Ovary (tissue), 10 donors: ENCODE measurements at places on chromosomes 11 and 22.

DNA sequence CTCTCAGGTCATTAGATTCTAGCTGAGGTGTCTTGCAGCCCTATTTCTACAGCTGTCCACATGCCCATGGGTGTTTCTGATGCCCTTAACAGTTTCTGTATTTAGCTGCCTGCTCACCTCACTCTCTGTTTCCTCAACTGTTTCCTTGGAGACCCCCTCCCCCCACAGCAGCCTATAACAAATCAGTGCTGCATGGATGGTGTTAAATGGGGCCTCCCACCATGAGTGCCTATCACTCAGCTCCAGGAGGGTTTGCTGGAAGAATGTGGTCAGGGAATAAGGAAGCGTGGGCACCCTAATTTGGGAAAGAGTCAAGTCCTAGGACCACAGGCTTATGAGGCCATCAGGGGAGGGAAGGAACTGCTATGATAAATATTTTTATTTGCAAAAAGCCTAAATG lies 8.6 kb downstream of the KLHL35 start:
- H3K27ac ChIP-seq: no peak overlapping the region
- H3K27me3 ChIP-seq: no peaks in the 10 kb centered on the region
- no peaks in the 10 kb centered on the region for H3K4me1 ChIP-seq
- no peak overlapping the region for H3K4me3 ChIP-seq
- H3K36me3 ChIP-seq: no peaks in the 10 kb centered on the region

- no peaks in the 10 kb centered on the region for H3K27me3 ChIP-seq
- H3K4me3 ChIP-seq: no peak overlapping the region
- H3K27ac ChIP-seq: no peak overlapping the region
These were observed 31.5 kb upstream of the SLC22A12 start for GRCh38 chr11:64559351-64560138.

DNA sequence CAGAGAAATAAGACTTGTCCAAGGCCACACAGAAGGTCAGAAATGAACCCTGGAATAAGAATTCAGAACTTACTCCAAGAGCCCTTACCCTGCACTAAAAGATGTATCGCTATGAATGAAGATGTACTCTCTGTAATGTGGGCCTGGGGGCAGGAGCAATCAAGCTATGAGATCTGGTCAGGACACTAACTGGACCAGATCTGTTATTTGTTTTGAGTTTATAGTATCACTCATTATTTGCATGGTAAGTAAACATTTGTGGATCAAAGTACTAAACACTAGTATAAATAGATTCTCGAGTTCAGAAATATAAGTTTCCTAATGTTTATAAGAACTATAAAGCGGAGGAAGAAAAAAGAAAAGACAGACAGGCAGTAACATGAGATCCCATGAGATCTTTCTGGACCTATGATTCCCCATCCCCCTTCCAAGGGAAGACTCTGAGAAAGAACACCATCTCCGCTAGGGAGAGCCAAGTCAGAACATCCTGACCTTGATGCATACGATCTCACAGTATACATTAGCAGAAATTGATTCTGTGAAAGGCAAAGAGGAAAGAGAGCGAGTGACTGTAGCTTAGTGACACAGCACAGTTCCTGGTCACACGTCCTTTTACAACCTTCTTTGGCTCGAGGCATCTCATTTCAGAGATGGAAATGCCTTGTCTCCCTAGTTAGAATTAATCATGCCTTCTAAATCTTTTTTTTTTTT lies 71.2 kb downstream of the USP35 start:
- DNase-seq: no peak
- H3K27ac ChIP-seq: no peak overlapping the region
- H3K4me3 ChIP-seq: no peak overlapping the region
- no peaks in the 10 kb centered on the region for H3K36me3 ChIP-seq
- H3K27me3 ChIP-seq: no peaks in the 10 kb centered on the region

DNA sequence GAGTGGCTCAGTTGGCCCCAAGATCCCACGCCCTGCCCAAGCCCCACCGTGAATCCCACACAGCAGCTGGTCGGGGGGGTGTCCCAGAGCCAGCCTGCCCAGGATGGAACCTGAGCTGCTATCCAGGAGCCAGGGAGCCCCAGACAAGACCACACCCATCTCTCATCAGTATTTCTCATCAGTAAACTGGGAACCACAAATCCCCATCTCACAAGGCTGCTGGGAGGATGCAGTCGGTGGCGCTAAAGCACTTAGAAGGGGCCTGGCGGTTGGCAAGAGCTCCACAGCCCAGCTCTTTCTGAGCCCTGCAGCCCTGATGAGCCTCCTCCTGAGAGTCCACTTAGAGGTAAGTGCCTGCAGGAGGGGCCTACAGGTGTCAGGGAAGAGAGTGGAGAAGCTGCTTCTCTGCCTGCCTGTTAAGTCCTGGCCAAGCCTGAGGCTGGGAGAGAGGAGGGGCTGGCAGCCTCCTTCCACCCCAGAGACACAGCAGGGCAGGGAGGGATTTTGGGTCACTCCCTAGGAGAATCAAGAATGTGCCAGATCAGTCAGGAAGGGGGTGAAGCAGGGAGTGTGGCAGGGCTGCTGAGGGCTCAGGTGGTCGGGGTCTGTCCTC lies 6.1 kb downstream of the FADS3 start:
- no peaks in the 10 kb centered on the region for H3K36me3 ChIP-seq
- no peak overlapping the region for H3K27ac ChIP-seq
- H3K4me3 ChIP-seq: no peak overlapping the region

DNA sequence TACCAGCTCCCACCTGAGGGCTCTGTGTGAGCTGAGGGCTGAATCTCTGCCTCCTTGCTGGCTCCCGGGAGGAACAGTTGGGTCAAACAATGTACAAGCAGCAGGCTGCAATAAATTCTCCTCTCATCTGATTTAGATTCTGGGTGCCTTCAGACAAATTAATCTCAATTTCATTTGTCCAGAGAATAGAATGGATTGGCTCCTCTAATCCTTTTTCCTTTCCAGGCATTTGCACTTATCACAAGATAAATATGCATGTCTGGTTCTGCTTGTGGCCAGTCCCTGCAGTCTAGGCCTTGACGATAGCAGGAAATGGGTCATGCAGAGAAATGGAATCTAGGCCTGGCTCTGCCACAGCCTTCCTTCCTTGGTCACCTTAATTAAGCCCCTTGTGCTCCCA lies 28.7 kb downstream of the UPB1 start:
- no peak for DNase-seq
- H3K4me3 ChIP-seq: no peak overlapping the region
- H3K27ac ChIP-seq: no peak overlapping the region
- no peaks in the 10 kb centered on the region for H3K36me3 ChIP-seq
- no peaks in the 10 kb centered on the region for H3K27me3 ChIP-seq
- peaks cover 1% of the 10 kb centered on the region for H3K4me1 ChIP-seq

DNA sequence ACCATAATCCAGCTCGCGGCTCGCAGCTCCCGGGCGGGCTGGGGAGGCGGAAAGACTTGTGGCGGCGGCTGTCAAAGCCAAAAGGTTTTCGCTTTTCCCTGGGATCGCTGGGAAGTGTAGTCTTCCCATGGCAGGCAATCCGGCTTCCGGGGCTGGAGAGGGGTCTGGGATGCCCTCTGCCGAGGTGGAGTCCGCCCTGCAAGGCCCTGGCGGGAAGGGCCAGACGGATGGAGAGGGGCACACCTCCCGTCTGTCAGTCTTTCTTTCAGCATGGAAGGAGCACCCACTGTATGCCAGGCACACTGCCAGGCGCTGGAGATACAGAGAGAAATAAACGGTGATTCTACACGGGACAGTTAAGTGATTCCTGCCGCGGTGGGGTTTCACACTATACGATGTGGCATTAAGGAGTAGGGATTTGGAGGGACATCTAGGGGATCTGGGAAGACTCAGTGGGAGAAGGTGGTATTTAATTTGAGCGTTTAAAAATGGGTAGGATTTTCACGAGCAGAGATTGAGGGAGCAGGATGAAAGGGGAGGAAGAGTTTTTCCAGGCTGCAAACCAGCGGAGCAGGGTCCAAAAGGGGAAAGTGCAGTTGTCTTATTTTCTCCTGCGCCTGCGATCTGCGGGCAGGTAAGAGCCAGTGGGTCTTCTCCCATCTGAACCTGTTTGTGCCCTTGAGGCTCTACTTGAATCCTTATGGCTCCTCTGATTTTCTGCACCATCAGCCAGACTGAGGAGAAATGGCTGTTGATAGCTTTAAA lies at the start of gene BACE1:
Gene BACE1, minus strand, starts transcription at position 60 of the 765 bp plus-strand sequence. CDS start 461 bp downstream, outside the sequence.
- DNase-seq: peak; percentile 86
- peaks cover 12% of the 10 kb centered on the region for H3K4me1 ChIP-seq
- H3K27ac ChIP-seq: peak within 1 kb of the TSS; percentile 28
- H3K27me3 ChIP-seq: no peaks in the 10 kb centered on the region
- H3K36me3 ChIP-seq: no peaks in the 10 kb centered on the region

DNA sequence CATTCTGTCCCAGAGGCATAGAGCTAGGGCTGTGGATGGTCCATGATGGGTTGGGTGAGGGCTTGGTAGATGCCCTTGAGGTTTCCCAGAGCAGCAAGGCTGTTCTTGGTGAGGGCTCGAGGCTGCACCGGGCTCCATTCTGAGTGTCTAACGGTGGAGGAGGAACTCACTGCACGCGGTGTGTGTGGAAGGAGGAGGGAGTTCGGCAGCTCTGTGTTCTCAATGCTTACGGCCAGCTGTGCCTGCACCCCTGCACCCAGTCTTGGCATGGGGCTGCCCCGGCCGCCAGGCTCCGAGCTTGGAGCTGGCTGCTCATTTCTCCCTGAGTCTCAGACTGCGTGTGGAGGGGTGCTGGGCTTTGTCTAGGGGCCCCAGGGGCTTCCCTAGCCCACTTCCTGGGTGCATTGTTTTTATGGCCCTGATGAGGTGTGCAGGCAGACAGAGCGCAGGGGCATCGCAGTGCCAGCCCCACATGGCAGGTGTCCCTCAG lies 1247.1 kb downstream of the BRD1 start:
- no peaks in the 10 kb centered on the region for H3K36me3 ChIP-seq
- no peak for DNase-seq
- no peaks in the 10 kb centered on the region for H3K4me1 ChIP-seq
- no peaks in the 10 kb centered on the region for H3K27me3 ChIP-seq

DNA sequence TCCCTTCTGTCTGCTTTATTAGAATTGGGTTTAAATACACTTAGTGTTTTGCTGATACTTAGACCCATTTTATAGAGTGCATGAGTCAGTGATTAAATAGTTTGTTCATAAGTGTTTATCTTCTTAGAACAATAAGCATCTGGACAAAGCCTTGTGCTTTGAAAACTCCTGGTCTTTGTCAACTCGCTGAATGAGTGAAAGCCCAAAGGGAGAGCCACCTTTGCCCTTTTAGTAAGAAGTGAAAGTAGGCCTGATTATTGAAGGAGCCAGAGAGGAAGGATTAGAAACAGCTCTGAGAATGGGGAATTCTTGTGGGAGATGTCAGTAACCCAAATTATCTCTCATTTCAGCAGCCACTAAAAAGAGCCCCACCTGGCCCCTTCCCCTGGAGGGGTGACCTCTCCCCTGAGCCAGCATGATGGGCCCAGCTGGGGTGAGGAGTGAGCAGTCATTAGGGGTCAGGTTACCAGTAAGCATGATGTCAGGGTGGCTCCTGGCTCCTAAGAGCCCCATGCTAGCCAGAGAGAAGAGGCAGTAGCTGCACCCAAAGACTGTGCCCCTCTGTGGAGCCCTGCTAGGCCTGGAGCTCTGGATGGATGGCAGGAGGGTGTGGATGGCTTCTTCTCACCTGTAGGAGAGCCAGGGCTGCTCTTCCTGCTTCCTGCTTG lies 125.1 kb upstream of the E2F8 start:
- no peaks in the 10 kb centered on the region for H3K27me3 ChIP-seq
- H3K36me3 ChIP-seq: no peaks in the 10 kb centered on the region
- no peaks in the 10 kb centered on the region for H3K4me1 ChIP-seq
- no peak for DNase-seq
- H3K4me3 ChIP-seq: no peak overlapping the region

DNA sequence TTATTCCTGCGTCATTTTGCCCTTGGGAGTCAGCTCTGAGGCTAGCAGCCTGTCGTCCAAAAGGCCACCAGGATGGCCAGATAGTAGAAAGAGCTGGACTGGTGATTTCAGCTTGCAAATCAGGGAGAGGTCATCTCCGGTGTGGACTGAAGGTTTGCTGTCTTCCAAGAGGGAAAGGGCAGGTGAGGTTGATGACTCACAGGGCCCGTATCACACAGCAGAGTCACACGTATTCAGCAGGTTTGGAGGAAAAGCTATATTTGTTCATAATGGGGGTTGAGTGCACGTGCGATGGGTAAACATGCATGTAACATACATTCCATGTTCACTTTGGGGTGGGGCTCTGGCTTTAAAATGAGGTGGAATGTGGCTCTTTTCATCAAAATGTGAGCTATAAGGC lies 25.6 kb downstream of the MRPL21 start:
- no peaks in the 10 kb centered on the region for H3K4me1 ChIP-seq
- no peak for DNase-seq
- H3K27ac ChIP-seq: no peak overlapping the region
- H3K36me3 ChIP-seq: no peaks in the 10 kb centered on the region

- DNase-seq: no peak
- H3K4me1 ChIP-seq: peaks cover 4% of the 10 kb centered on the region
- no peaks in the 10 kb centered on the region for H3K36me3 ChIP-seq
- no peaks in the 10 kb centered on the region for H3K27me3 ChIP-seq
- no peak overlapping the region for H3K27ac ChIP-seq
These were observed 25.6 kb downstream of the TIMP3 start for GRCh38 chr22:32827049-32827602.

- H3K4me1 ChIP-seq: peaks cover 5% of the 10 kb centered on the region
- no peak for DNase-seq
- H3K36me3 ChIP-seq: no peaks in the 10 kb centered on the region
- no peak overlapping the region for H3K27ac ChIP-seq
These were observed 116.8 kb downstream of the WNT7B start for GRCh38 chr22:45860201-45860600.

- H3K4me1 ChIP-seq: peaks cover 4% of the 10 kb centered on the region
- no peaks in the 10 kb centered on the region for H3K36me3 ChIP-seq
- no peak overlapping the region for H3K4me3 ChIP-seq
- no peak for DNase-seq
- H3K27ac ChIP-seq: no peak overlapping the region
- H3K27me3 ChIP-seq: no peaks in the 10 kb centered on the region
These were observed 480.5 kb downstream of the MIAT start for GRCh38 chr22:27137871-27138337.

GRCh38 chr11:5807580-5807979 lies 1.1 kb upstream of the OR52N2 start:
- no peak for DNase-seq
- no peak overlapping the region for H3K4me3 ChIP-seq
- no peak overlapping the region for H3K27ac ChIP-seq
- no peaks in the 10 kb centered on the region for H3K27me3 ChIP-seq

DNA sequence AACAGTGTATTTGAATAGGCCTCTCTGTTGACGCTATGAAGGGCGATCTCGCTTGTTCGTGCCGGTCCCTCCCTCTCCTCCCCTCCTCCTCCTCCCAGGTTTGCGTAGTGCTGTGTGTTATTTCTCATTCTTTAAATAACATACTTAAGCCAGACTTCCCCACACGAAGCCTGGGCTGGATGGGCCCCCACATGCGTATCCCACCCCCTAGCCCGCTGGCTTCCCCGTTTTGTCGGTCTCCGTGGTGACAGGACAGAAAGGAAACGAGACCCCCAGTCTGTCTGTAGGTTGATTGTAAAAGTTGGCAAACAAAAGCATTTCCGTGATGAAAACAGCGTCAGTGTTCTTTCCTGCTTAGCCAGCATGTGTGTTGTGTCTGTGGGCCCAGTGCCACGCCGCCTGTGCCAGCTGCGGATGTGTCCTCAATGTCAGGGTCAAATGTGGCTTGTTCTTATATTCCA lies 27.3 kb downstream of the FAM118A start:
- no peaks in the 10 kb centered on the region for H3K36me3 ChIP-seq
- no peak overlapping the region for H3K27ac ChIP-seq
- no peak overlapping the region for H3K4me3 ChIP-seq
- H3K27me3 ChIP-seq: no peaks in the 10 kb centered on the region

GRCh38 chr22:40425082-40425481 lies 54.7 kb downstream of the SGSM3 start:
- no peaks in the 10 kb centered on the region for H3K4me1 ChIP-seq
- H3K27me3 ChIP-seq: no peaks in the 10 kb centered on the region
- no peaks in the 10 kb centered on the region for H3K36me3 ChIP-seq
- H3K27ac ChIP-seq: no peak overlapping the region
- DNase-seq: no peak
